ENCODE measurements at places on chromosomes 1 and 21.

DNA sequence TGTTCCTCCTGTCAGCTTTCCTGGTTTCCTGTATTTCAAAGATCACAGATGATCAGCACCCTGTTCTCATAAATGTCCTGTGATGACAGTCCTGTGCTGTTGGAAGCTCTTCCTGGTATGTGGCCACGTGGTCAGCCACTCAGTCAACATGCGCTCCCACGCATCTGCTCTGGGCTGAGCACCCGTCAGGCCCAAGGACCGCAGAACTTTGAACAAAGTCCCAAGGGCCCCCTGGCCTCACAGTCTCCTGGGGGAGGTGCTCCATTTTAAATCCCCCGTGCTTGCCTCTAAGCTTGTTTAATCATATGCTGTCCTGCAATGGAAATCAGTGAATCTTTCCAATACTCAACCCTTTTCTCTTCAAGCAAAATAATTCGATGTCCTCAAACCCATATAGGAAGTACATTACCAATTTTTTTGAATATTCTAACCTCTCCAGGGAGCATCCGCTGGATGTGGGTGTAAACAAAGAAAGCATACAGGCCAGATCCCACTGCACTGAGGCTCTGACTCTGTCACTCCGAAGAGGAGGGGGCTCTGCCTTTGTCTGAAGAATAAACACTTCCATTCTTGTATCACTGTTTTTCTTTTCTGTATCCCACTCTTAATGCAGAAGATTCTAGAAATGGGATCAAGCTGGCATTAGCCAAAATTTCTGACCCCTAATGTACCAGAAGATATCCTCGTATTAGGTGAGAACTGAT, 250.3 kb downstream of the SDCCAG8 start:
- DNase-seq, result no peak

GRCh38 chr1:111286912-111287311, 3.7 kb upstream of the CHIA start:
- no peak for DNase-seq

- no peak for DNase-seq
Observed at GRCh38 chr1:208090388-208091301, 153.5 kb downstream of the PLXNA2 start.

GRCh38 chr1:221663321-221663720, 78.6 kb downstream of the DUSP10 start:
- no peak for DNase-seq

DNA sequence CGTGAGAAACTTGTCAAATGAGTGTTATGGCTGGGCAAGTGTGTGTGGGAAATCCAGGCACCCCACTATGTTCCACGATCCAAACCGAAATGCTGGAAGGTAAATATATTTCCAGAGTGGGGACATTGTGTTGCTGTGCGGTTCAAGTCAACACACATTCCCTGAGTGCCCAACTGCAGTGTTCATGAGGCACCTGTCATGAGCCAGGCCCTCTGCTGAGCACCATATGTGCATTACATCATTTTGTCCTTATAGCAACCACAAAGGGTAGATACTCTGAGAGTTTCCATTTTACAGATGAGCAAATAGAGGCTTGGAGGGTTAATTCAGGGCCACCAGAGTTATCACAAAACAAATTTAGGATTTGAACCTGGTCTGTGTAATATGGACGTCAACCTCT, 59.9 kb upstream of the SOD1 start:
- no peak for DNase-seq

DNA sequence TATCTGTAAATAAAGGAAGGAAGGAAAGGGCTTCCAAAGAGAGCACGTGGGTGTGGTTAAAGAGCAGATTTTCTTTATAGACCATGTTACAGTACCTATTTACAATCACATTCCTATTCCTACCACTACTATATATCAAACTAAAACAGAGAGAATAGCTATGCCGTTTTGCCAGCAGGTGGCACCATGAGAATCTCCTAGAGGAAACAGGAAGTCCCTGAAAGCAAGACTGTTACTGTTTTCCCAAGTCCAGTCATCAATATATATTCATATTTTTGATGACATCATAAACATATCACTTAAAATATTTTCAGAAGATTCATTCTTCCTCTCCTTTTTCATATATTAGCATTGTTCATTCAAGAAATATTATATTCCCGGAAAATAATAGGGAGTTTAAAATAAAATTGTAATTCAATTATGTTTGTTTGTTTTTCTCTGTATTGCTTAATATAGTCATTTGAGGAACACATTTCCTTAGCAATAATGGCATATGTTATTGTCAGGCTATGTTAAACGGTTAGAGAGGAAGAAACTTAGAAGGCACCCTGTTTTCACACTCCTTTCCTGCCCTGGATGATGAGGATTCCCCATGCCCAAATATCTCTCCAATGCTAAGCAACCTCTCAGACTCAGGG, 6.6 kb downstream of the CCDC190 start:
- peak; percentile 37 for DNase-seq

DNA sequence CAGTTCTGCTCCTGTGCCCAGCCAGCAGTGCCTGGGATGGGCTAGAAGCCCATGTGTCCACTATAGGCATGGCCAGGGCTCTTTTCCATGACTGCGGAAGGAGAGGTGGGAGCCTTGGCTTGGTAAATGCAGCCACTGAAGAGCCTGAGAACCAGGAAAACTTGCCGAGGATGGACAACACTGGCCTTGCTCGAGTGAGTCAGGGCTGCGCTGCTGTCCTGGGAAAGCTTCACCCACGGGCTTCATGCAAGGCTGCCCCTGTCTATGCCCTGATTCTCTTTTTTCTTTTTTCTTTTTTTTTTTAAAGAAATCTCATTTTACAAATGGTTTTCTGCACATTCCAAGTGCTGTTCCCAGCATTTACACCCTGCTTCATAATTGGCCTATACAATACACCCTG, 156.5 kb downstream of the CAMTA1 start:
- DNase-seq, result no peak

- DNase-seq, result no peak
Observed at GRCh38 chr1:2894381-2895041, 93.0 kb upstream of the TTC34 start.

DNA sequence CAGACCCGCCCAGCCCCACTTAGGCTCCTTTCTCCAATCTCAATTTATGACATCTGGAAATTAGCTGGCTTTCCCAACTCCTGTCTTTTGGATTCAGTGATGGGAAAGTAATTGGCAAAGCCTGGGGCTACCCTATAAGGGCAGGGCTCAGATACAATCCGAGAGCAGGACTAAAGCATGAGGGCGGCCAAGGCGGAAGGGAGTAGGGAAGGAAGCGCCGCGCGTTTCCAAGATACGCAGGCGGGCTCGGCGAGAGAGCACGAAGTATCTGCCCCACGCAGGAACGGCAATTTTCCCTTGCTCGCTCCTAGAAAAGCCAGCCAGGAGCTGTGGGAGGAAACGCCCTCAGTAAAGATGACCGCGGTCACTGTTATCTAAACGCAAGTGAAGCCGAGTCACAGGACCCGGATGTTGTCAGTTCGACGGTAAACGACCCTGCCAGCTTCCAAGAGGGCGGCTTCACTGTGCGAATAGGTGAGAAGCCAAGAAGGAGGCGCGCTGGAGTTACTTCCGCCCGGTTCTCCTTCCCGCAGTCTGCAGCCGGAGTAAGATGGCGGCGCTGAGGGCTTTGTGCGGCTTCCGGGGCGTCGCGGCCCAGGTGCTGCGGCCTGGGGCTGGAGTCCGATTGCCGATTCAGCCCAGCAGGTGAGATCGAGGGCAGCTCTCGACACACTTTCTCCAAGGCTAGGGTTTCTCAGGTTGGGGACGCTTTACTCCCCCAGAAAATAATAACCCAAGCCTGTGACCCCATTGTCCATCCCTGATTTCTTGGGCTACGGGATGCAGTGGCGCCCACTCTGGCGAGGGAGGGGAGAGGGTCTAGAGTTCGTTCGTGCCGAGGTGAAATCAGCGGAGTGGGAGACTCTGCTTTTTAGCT, at the start of gene NDUFS2:
TSS of gene NDUFS2 (plus strand) at position 532 of the 877 bp plus-strand sequence. CDS start at position 551, 19 bp downstream.
- peak; percentile 99 for DNase-seq

DNA sequence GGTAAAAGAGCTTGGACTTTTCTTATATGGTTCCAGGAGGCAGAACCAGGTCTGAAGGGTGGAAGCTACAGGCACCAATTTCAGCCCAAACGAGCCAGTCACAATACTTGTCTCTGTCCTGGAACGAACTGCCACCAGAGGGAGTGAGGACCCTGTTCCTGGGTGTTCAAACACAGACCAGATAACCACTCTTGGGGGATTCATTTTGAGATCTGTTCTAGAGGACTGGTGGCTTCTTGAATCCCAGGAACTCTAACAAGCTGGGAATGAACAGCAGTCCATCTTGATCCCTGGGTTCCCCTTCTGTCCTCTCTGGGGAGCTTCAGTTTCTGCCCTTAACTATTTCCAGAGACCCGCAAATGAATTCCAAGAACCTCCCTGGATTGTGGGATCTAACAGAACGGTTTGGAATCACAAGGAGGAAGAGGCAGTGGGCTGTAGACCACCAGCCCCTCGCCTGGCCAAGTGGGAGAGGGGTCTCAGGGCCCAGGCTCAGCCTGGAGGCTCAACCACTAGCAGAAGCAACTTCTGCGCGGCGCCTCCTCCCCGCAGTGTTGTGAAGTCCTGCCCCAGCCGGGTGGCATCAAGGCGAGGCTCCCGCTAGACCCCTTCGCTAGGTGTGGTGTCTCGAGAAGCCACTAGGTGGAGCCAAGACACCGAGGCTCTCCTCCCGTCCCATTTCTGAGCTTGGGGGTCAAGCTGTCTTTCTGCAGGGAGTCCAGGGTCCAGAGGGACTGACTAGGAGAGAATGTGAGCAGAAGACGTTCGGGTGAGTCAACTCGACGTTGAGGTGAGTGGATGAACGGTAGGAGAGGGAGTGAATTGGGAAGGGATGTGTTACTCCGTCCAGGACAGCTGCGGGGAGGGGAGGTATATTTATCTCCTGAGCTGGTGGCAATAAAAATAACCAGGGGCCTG, 12.1 kb upstream of the NES start:
- peak; percentile 77 for DNase-seq

GRCh38 chr1:86938450-86938849, 24.0 kb downstream of the HS2ST1 start:
- DNase-seq, result no peak

DNA sequence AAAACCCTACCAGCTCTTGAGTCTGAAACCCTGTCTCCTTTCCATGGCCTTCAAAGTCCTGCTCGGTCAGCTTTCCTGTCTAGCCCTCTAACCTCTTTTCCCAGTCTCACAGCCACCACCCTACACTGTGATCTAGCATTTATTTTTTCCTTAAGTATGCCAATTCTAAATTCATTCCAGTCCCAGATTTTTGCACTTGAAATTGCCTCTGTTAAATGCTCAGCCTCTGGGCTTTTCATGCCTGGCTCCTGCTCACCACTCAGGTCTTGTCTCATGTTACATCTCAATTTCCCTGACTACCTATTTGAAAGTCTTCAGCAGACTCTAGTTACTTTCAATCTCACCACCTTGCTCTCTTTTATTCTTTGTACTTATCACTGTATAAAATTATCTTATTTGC, 176.2 kb downstream of the ADGRL4 start:
- no peak for DNase-seq

GRCh38 chr1:68229650-68230483, 2.5 kb downstream of the WLS start:
- no peak for DNase-seq

DNA sequence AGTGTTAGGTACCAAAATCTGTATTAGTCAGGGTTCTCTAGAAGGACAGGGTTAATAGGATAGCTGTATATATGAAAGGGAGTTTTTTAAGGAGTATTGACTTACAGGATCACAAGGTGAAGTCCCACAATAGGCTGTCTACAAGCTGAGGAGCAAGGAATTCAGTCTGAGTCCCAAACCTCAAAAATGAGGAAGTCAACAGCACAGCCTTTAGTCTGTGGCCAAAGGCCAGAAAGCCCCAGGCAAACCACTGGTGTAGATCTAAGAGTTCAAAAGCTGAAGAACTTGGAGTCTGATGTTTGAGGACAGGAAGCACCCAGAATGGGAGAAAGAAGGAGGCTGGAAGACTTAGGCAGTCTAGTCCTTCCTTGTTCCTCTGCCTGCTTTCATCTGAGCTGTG, 487.5 kb upstream of the CHRM3 start:
- DNase-seq, result no peak

- DNase-seq, result peak; percentile 11
Observed at GRCh38 chr21:24895885-24896734, 711.2 kb downstream of the MRPL39 start.

GRCh38 chr1:50275566-50275965, 147.7 kb downstream of the DMRTA2 start:
- no peak for DNase-seq

GRCh38 chr1:96931136-96931535, 209.6 kb downstream of the PTBP2 start:
- DNase-seq, result no peak

- peak; percentile 2 for DNase-seq
Observed at GRCh38 chr1:40495315-40495903, 13.2 kb upstream of the EXO5 start.

- DNase-seq, result no peak
Observed at GRCh38 chr1:183580281-183580682, 10.0 kb downstream of the NCF2 start.

GRCh38 chr1:222048094-222048595, 306.3 kb upstream of the DUSP10 start:
- DNase-seq, result no peak

- DNase-seq, result no peak
Observed at GRCh38 chr1:171898941-171899340, 57.6 kb downstream of the DNM3 start.

DNA sequence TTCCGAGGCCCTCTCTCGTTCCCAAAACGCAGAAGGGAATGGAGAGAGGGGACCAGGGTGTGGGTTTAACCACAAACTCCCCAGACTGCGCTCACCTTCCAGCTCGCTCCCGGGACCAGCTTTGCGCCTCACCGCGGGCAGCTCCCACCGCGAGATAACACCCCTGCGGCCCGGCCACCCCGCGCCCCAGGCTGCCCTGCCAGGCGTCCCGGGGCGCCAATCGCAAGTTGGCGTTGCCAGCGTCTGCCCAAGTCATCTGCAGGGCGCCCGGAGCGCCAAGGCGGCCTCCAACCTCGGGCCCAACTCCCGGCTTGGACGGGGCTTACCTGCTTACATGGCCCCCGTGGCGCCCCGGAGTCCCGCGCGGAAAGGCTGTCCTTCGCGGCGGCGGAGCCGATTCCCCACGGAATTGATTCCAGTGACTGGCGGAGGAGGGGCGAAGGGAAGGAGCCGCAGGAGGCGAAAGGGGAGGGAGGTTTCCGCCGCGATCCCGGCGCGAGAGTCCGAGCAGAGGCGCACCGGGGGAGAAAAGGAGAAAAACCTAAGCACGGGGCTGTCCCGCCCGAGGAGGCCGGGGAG, 456 bp downstream of the PTPN14 start:
- no peak for DNase-seq

- no peak for DNase-seq
Observed at GRCh38 chr1:72178266-72178665, 104.1 kb downstream of the NEGR1 start.

DNA sequence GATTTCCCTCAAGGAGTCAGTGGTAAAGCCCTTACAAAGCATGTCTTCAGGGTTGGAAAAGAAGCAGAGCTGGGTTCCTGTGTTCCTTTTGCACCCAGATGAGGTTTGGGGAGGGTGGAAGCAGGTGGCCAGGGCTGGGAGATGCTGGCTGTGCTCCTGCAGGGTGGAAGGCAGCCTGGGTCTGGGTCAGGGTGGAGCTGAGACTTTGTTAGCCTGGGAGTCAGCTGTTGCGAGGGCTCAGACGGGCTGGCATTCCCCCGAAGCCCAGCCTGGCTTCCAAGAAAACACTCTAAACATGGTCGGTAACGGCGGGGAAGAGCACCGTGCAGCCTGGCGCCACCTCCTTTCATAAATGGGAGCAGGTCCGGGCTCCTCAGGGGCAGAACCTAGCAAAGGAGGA, 43.7 kb upstream of the EPS8L3 start:
- no peak for DNase-seq

GRCh38 chr1:226134170-226135058, 52.1 kb downstream of the ACBD3 start:
- DNase-seq, result no peak

GRCh38 chr1:28507646-28508434, 2.0 kb downstream of the RCC1 start:
- no peak for DNase-seq
